ENCODE measurements at places on chromosomes 2 and 18.

GRCh38 chr18:7567474-7568425, 634 bp downstream of the PTPRM start:
- no peak for DNase-seq

GRCh38 chr2:70738159-70738558, 29.8 kb downstream of the ADD2 start:
- no peak for DNase-seq

DNA sequence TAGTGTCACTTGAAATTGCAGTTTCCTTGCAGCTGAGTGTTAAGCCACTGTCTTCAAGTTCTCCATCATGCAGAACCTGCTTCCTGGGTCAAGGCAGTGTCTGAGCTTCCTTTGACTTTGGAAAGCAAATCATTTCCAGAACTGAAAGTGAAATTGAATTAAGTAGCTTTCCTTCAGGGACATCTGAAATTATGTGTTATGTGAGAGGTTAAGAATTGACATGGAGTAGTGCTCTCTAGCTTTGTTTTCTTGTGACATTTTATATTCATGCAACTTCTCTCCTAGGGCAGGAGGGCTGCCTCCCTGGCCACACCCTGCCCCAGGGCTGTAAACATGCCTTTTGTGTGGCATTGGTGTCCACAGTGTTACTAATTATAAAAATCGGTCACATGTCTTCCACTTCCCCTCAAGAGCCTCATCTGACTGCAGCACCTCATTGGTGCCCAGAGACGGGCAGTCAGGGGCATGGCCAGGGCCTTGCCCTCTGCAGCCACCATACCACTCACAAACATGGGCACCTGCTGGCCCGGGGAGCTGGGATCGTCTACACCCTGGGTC, 14.4 kb downstream of the RAB12 start:
- no peak for DNase-seq

DNA sequence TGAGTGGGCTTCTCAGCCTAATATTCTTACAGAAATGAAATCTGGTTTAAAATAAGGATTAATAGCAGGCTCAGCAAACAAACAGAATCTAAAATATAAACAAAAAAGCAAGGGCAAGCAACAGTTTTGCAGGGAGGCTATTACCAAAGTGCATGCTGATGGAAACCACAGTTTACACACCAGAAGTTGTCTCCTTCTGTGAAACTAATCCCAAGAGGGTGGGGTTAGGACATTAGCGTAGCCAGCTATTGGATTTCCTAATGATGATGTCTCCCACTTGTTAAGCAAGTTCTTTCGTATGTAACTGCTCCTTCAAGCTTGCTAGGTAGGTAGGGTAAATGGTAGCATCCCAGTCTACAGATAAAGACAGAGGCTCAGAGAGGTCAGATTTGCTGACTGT, 65.0 kb upstream of the TSPYL6 start:
- no peak for DNase-seq

DNA sequence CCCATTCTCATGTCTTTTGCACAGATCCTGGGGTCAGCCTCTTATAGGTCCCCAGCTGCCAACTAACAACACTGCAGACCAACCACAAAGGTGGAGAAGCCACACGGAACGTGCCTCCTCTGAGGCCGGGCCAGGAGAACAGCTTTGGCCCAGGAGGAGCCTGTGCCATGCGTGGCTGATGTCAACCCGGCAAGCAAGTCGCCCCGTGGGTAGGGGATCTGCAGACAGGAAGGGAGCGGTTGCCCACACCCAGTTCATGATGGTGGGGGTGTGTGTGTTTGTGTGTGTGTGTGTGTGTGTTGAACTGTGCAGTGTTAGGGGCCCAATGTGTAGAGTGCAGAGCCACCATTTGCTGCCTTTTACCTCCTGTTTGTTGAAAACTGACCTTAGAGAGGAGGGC, 2.4 kb upstream of the CLEC4F start:
- no peak for DNase-seq

DNA sequence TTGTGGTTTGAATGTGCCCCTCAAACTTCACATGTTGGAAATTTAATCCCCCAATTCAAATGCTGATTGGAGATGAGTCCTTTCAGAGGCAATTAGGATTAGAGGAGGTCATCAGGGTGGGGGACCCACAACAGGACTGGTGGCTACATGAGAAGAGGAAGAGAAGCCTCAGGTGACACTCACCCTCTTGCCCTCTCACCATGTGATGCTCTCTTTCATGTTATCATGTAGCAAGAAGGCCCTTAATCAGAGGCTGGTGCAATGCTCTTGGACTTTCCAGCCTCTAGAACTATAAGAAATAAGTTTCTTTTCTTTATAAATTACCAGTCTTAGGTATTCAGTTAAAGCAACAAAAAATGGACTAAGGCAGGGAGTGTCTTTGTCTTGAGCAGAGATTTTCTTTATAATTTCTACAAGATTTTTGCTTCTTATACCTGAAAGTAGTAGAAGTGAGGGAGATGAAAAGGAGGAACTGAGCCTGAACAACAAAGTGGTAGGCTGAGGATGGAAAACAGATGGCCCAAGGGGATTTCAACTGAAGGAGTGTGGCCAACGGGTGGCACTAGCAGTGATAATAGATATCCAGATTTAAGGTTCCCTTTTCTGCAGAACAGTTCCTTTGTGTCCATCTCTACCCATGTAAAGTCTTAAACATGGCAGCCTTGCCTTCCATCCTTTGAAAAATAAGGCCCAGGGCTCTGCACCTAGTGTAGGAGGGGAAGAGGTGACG, 49.2 kb upstream of the TGIF1 start:
- DNase-seq, result no peak

GRCh38 chr2:170361090-170361936, 183.4 kb downstream of the MYO3B start:
- DNase-seq, result no peak

DNA sequence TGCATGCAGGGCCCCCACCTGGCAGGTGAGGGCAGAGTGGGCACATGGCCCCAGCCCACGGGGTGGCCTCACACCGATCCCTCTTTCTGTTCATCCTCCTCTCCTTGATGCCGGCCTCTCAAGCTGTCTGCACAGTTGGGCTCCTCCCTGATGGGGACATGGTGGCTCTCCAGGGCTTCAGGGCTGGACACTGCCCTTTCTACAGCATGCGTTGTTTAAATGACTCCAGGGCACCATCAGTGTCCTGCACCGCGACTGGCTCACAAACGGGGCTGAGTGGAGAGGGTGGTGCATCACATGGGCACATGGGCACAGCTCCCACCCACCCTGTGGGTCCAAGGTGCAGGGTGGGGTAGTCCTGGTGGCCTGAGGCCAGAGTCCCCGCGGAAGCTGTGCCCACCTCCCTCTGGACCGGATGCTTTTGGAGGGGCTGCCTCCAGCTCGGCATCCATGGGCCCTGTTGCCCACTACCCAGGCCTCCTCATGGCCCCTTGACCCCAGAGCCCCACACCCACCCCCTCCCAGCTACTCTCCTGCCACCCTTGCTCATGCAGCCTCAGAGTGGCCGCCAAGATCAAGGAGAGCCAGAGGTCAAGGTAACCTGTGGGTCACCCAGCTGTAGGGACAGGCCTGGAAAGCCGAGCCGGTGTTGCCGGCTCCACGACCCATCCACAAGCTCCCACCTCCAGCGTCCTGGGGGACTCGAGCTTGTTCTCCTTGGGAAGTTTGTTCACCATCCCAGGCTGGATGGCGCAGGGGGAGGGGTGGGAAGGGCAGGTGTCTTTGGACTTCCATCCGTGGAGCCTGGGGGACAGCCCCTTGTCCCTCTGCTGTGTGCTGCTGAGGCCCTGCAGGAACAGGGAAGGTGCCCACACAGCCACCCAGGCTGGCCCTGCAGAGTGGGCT, 12.3 kb upstream of the SNED1 start:
- no peak for DNase-seq

DNA sequence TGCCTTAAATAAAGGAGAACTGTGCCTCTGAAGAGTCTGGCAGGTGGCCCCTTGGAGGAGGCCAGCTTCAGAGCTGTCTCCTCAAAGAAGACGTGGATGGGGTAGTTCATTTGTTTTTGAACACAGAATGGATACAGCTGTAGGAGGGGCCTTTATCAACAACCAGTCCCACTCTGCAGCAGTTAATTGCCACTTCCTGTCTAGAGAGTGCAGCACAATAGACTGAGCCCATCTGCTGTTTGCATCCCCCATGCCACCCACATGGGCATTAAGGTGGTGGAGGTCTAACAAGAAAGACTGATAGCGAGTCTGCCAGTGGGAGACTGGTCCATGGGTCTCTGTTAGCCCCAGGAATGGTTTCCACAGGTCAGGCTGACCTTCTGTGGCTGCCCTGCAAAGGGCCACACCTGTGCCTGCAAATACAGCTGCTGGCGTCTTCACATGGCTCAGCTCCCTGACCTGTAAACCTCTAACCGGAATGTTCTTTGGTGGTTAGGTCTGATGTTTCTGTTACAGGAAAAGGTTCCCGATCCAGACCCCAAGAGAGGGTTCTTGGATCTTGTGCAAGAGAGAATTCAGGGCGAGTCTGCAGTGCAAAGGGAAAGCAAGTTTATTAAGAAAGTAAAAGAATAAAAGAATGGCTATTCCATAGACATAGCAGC, 153.3 kb upstream of the ITGA6 start:
- no peak for DNase-seq

- DNase-seq, result no peak
Measured at GRCh38 chr18:11757084-11757590, 68.1 kb downstream of the GNAL start.

GRCh38 chr2:234949762-234950434, 1.9 kb upstream of the SH3BP4 start:
- peak; percentile 96 for DNase-seq

DNA sequence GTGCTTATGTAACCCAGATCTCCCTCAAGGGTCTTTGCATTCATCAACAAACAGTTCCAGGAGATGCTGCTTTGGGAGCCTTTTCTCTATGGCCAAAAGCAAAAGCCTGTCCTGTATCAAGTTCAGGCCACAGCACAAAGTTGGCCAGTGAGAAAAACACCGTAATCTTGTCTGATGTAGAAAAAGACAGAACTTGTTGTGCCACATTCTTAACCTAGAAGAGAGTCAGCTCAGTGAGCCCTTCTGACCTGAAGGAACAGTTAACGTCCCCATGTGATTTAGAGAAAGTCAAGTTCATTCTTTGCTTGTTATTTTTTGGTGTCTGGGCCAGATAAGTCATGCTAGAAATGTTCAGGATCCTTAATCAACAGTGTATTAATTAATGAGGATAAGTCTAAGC, 7.8 kb upstream of the CNDP1 start:
- DNase-seq, result no peak

GRCh38 chr18:839224-840022, 27.4 kb upstream of the YES1 start:
- DNase-seq, result peak; percentile 53

DNA sequence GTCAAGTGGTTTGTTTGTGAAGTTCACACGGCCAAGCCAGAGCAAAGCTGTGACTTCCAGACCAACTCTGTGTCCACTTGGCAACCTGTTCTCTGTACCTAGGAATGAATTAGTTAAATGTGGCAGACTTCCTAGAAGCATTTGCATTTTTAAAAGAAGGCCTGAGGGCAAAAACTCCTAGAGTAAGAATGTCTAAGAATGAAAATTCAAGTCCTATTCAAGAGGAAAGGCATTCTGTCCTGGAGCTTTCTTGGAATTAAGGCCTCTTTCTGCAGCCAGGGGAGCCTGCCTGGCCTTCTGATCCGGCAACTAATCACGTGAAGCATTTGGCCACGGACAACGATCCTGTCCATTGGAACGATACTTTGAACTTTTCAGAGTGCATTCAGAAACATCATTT, 155.0 kb downstream of the SETBP1 start:
- no peak for DNase-seq

DNA sequence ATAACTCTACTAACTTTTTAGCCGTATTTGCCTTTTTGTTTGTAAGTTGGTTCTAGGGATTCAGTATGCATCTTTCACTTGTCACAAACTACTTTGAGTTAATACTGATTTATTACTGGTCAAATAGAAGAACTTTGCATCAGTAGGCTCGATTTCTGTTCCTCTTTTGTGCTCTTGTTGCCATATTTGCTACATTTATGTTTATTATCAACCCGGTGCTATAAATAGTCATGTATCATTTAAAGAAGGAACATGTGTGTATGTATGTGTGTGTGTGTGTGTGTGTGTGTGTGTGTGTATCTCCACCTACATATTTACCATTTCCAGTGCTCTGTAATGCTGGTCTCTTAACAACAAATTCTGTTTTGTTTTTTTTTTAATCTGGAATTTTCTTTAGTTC, 79.6 kb upstream of the B3GNT7 start:
- DNase-seq, result no peak

- peak; percentile 4 for DNase-seq
Measured at GRCh38 chr2:26469092-26469710, 8.7 kb downstream of the OTOF start.

DNA sequence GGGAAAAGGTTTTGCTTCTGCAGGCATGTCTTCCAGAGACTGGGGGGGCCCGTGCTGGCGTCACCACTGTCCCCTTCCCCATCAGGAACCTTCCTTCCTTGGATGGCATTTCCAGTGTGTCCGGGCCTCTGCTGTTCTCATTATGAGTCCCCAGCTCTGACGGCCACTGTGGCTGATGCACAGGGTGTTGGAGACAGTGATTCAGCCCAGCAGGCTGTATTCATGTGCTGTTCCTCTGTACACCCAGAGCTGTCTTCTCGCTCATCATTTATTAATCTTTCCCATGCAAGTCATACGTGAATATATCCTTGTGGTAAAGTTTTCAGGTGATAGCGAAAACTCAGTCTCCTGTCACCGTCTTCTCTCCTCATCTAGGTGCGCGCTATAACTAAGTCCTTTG, 57.7 kb downstream of the ASAP2 start:
- DNase-seq, result no peak

GRCh38 chr2:174666312-174666711, 68.7 kb upstream of the WIPF1 start:
- DNase-seq, result no peak

DNA sequence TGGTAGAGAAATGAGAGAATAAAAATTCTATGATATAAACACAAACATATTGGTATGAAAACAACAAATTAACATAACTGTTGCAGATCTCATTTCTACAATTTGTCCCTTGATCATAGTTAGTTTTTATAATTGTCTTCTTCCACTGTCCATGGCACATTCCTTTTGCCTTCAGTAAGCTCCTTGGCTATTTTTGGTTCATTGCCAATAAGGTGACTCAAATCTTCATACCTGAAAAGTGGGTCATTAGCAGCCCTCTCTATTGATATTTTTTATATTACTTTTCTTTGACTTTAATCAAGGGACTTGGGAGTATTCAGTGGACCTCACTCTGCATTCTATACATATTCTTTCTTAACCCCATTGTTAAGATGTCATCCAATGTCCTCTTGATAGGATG, 552.9 kb downstream of the TDRD15 start:
- no peak for DNase-seq

DNA sequence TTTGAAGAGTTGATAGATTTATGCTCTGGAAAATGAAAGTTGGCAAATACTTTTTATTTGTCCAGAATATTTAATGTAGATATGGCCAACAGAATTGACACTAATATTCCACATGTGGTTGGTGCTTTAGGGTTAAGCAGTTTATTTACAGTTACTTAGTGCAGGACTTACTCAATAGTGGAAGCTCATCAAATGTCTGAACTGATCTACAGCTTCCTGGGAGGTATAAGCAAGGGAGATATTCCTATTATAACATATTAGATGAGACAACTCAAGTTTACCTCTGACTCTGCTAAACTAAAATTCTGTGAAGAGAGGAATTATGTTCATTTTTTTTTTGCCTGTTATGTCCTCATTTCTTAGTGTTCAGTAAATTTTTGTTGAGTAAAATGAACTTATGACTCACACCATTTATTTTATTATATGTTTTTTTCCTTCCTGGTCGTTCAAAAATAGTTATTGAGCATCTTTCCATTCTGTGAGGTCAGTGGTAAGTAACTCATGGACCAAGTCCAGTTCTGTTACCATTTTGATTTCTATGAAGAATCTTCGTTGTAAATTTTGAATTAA, 13.6 kb downstream of the ABI2 start:
- DNase-seq, result no peak

- DNase-seq, result no peak
Measured at GRCh38 chr2:23171108-23171507, 213.9 kb upstream of the KLHL29 start.

All from fibroblast of skin of left biceps (primary cell).